ENCODE measurements at places on chromosomes 6 and 20. TPM values are rescaled to one million over a fixed set of nuclear protein-coding genes. Genes with fewer than 3 reads are reported as not detected.

The BANF2 gene
- total RNA-seq, result not detected

- DNase-seq, result no peak
Observed at GRCh38 chr6:6538261-6538660, 50.3 kb upstream of the LY86 start.

DNA sequence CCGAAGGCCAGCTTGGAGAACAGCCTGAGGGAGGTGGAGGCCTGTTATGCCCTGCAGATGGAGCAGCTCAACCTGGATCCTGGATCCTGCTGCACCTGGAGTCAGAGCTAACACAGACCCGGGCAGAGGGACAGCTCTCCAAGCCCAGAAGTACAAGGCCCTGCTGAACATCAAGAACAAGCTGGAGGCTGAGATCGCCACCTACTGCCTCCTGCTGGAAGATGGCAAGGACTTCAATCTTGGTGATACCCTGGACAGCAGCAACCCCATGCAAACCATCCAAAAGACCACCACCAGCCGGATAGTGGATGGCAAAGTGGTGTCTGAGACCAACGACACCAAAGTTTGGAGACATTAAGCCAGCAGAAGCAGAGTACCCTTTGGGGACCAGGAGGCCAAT lies 223.5 kb upstream of the ID4 start:
- DNase-seq, result no peak

GRCh38 chr6:90118581-90118980 lies 178.1 kb downstream of the BACH2 start:
- DNase-seq, result no peak

DNA sequence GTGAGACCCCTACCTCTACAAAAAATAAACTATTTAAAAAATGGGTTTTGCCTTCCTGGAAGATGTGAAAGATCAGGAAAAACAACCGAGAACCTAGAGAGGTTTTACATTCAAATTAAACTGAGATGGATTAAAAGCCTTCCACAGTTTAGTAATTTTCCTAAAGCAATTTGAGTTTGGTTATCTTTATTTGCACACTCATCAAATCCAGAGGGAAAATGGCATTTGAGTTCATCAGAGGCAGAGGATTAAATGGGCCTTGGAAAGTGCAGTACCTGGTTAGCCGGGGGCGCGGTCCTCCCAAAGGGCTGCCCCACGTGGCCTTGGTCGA lies 157.0 kb upstream of the INSM1 start:
- no peak for DNase-seq

GRCh38 chr6:75431379-75431778 lies 62.2 kb downstream of the FILIP1 start:
- DNase-seq, result no peak

Data from Peyer's patch (tissue), 4 donors.